ENCODE measurements at places on chromosomes 6 and 20. TPM values are rescaled to one million over a fixed set of nuclear protein-coding genes. Genes with fewer than 3 reads are reported as not detected.

DNA sequence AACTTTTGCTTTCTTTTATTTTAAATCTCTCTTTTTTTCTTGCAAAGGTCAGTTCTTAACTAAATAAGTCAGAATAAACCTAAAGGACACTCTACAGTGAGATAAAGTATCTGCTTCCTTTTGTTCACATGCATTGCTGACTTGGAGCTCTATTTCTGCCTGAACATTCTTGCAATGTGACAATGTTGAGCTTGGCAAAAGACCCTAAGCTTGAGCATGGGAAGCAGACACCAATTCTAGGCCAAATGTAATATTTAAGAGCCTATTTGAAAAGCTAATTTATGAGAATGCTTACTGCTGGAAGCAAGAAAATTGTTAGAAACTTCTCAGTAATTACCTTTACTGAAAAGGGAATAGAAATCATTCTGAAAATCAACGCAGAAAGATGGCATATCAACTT, 556.2 kb downstream of the CBLN4 start:
- DNase-seq = peak; percentile 6

DNA sequence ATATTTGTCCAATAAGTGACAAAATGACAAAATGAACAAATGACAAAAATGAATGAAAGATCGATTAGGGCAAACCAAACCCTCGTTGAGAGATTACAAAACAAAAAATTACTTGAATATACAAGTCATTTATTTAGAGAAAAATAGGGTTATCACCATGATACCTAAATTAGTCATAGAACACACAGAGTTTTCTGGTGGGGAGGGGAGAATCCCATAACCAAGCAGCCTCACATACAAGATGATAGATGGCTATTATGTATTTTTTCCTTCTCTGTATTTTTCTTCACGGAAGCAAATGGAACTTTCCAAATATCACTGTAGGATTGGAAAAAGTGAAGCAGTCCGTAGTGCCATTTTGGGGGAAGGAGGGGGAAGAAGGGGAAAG, 28.5 kb upstream of the BMP6 start:
- DNase-seq = peak; percentile 23

Gene OPRM1
- total RNA-seq = not detected

Gene RNF182
- total RNA-seq = 0.53 TPM
